Activated CD8-positive, alpha-beta memory T cell treated with anti-CD3 and anti-CD28 coated beads for 4 hours (primary cell): ENCODE measurements at places on chromosomes 5 and 9.

- no peak for DNase-seq
These were observed 214.4 kb downstream of the MCTP1 start for GRCh38 chr5:95070453-95070852.

DNA sequence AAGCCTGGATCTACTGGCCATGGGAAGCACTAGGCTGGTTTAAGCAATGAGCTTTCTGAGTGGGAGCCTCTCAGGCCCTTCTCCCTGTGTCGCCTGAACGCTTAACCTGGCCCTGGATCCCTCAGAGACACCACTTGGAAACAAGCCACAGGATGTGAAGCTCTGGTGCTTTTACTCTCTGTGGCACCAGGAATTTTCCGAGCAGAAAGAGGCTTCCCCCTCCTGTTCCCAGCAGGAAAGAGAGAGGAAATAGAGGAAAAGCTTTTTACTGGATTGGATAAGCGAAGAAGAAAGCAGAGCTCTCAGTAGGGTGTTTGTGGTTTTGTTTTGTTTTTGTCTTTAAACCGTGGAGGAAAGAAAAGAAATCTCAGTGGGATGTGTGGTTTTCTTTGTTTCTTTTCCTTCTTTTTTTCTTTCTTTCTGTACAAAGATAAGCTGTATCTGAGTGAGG, 34.5 kb downstream of the COL15A1 start:
- DNase-seq: no peak

DNA sequence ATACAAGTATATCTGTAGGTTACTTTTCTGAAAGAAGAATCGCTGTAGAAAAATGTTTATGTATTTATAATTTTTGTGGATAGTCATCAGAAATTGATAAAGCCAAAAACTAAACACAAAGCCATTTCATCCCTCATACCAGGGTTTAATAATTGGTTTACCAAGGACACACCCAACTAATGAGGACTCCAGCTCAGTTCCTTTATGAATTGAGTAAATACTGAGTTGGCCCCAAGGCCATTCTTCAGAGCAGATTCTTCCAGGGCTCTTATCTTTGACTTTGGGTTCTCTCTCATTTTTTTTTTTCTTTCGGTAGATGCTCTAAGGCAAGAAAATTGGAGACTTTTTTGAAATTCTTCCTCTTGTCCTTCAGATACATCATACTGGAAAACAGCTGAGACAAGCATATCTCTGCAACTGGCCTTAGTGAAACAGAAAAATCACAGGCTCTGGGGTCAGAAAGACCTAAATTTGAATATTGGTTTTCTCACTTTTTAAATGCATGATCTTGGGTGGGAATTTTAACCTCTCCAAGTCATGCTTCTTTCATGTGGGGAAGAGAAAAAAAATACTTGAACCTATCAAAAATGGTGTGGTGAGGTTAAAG, 401.8 kb downstream of the ARHGEF28 start:
- DNase-seq: no peak

- no peak for DNase-seq
These were observed 11.1 kb upstream of the CCIN start for GRCh38 chr9:36158122-36158521.

- DNase-seq: no peak
These were observed 66.5 kb upstream of the TGFBR1 start for GRCh38 chr9:99038484-99038820.

DNA sequence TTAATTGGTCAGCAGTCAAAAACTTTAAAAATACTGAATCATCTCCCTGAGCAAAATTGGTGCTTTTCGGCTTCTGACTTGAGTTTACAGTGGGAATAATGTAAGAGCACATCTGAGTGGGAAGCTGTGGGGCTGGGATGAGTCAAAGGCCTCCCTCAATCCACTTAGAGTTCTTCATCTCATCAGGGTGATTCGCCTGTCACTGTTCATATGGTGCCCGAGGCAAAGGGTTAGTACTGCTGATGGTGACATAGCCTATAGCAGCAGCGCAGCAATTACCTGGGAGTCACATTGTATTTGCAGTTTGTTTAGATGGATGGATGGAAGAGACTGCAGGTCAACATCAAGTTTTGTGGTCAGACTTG, 113.8 kb upstream of the ZNF608 start:
- DNase-seq: no peak

DNA sequence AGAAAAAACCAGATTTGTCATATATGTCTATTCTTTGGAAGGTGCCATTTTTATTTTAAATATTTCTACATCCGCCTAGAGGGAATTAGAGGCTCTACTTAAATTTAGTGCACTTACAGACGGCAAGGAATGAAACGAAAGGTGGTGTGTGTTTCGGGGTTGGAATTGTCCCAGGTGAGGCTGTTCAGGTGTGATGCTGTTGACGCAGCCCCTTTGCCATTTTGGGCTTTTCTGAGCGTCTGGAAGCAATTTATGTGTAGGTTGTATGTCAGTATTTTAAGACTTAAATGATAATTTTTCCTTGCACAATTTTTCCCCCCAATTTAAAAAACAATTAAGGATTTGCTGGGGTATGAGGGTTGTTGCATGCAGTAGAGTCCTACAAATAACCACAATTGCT, 2.0 kb downstream of the TENT4A start:
- DNase-seq: no peak

- no peak for DNase-seq
These were observed 71.5 kb upstream of the ELL2 start for GRCh38 chr5:96033116-96033515.

GRCh38 chr5:108749128-108749861, 1.6 kb downstream of the FER start:
- peak; percentile 9 for DNase-seq

DNA sequence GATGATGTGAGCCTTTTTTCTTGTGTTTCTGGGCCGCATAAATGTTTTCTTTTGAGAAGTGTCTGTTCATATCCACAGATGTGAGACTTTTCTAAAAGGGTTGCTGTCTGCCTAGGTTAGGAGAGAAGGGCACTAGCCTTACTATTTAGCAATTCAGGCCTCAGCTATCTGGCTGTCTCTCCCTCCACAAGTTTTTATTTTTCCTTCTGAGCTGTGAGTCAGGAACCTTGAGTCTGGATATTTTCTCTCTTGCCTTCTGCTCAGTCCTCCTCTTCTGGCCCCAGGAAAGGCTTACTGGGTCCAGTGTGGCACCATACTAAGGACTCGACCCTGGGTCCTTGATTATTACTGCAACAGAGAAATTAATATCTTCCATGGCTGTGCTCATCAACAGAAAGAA, 187.6 kb downstream of the CSNK1G3 start:
- DNase-seq: no peak

GRCh38 chr9:77807846-77808750, 160.0 kb upstream of the GNA14 start:
- DNase-seq: no peak

DNA sequence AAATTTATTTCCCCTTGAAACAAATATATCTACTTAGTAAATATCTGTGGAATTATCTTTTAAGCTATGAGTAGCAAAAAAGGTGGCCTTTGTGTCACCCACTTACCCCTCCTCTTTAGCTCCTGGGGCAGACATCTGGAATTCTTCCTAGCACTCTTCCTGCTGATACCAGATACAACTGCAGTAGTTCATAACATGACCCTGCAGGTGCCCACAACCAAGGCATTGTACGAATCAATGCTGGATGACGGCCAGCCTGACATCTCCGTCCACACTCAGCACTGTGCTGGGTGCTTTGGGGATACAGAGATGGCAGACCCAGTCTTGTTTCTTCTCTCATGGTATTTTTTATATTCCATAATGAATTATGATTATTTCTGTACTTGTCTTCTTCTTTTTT, 152.3 kb downstream of the GOLPH3 start:
- no peak for DNase-seq

GRCh38 chr9:129609486-129610212, 11.3 kb downstream of the C9orf50 start:
- DNase-seq: peak; percentile 41

GRCh38 chr5:606061-606460, 6.1 kb upstream of the CEP72 start:
- DNase-seq: no peak

DNA sequence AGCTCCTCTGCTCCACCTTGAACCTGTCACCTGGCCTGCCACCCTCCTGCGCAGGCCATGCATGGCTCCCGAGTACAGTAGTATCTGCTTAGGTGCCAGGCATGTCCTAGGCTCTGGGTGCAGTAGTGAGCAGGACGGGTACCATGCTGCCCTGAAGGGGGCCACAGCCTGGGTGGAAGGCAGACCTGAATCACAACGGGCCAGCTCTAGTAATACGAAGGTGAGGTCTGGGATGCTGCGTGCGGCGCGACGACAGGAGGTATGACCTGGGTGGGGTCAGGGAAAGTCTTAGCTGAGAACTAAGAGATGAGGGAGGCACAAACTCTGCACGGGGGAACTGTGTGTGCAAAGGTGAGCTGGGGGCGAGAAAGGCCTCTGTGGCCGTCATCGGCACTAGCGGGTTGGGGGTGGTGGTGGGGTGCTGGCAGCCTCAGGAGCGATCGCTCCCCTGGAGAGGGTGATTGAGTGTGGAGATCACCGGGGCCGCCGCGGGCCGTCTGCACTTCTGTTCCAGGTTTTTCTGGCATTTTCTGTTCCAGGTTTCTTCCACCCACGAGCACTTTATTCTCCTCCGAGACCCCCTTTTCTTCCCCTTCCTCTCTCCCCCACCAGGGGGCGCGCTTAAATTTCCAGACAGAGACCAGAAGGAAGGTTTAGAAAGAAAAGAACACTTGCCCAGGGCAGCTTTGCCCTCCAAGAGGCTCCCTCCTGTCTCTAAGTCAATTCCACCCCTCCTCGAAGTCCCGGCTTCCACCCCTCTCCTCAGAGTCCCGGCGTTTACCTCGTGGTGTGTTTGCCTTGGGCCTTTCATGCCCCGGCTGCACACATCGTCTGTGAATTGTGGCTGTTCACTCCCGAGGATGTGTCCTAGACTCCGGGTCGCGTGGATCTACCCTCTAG, 15.1 kb downstream of the PDLIM4 start:
- DNase-seq: peak; percentile 39

DNA sequence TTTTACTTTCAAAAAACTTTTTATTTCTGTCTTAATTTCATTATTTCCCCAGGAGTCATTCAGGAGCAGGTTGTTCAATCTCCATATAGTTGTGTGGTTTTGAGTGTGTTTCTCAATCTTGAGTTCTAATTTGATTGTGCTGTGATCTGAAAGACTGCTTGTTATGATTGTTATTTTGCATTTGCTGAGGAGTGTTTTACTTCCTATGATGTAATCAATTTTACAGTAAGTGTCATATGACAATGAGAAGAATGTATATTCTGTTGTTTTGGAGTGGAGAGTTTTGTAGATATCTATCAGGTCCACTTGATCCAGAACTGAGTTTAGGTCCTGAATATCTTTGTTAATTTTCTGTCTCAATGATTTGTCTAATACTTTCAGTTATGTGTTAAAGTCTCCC, 706.9 kb upstream of the CTNND2 start:
- no peak for DNase-seq

- DNase-seq: no peak
These were observed 244.3 kb upstream of the KLF9 start for GRCh38 chr9:70658765-70659164.
